Activated CD4-positive, alpha-beta T cell treated with anti-CD3 and anti-CD28 coated beads for 36 hours (primary cell): ENCODE measurements at places on chromosomes 5 and 9. TPM values are rescaled to one million over a fixed set of nuclear protein-coding genes. Genes with fewer than 3 reads are reported as not detected.

Gene MYMK
- total RNA-seq, result not detected

Gene GABRP
- total RNA-seq, result not detected

Gene HTR1A
- total RNA-seq, result not detected

Gene CBY3
- 0.71 TPM for total RNA-seq

Gene ENTREP1
- not detected for total RNA-seq

Gene TMEM203
- 25.0 TPM for total RNA-seq

Gene NKD2
- 0.86 TPM for total RNA-seq

Gene IFT74
- 11.6 TPM for total RNA-seq

- DNase-seq, result no peak
- no peak overlapping the region for H3K4me3 ChIP-seq
- no peaks in the 10 kb centered on the region for H3K4me1 ChIP-seq
- H3K36me3 ChIP-seq, result no peaks in the 10 kb centered on the region
Observed at GRCh38 chr5:162393534-162393933, 326.0 kb downstream of the GABRG2 start.

DNA sequence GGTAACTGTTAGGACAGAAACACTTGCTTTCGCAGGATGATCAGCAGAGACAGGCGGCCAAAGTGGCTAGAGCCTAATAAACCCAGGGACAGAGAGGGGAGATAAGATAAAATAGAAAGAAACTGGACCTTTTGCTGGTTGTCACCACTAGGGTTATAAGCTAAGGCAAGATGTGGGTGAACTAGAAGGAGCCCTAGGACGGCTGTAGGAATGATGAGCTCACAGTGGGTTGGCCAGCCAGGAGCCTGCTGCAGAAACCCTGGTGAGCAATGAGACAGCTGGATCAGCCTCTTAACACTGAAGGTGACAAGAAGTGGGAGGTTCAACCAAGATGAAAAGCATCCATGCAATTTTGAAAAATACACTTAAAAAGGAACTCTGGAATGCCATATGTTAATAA is 13.5 kb downstream of the CTNND2 start:
- no peak overlapping the region for H3K27ac ChIP-seq
- H3K36me3 ChIP-seq, result no peaks in the 10 kb centered on the region
- H3K27me3 ChIP-seq, result no peaks in the 10 kb centered on the region
- no peaks in the 10 kb centered on the region for H3K4me1 ChIP-seq
- DNase-seq, result no peak
- no peak overlapping the region for H3K4me3 ChIP-seq

- H3K36me3 ChIP-seq, result peaks cover 19% of the 10 kb centered on the region
- DNase-seq, result no peak
- no peak overlapping the region for H3K27ac ChIP-seq
- H3K4me3 ChIP-seq, result no peak overlapping the region
- H3K4me1 ChIP-seq, result peaks cover 16% of the 10 kb centered on the region
Observed at GRCh38 chr9:114606068-114606467, 5.0 kb upstream of the TMEM268 start.

DNA sequence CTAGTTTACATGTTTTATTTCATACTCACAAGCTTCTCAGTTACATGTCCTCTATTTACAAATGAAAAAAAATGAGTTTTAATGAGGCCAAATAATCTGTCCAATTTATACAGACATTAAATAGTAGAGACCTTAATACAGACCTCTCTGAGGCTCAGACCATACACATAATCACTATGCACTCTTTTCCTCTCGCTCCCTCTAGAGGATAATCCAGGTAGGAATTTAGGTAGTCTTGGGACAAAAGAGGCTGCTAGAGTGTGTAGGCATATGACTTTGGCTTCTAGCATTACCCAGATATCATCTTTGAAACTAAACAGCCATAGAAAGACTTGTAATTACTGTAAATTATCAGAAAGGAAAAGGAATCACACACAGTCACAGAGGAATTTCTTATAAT is 444.7 kb downstream of the HINT1 start:
- no peak overlapping the region for H3K27ac ChIP-seq
- peaks cover 3% of the 10 kb centered on the region for H3K27me3 ChIP-seq
- no peaks in the 10 kb centered on the region for H3K4me1 ChIP-seq
- H3K4me3 ChIP-seq, result no peak overlapping the region
- no peaks in the 10 kb centered on the region for H3K36me3 ChIP-seq
- DNase-seq, result no peak

- no peaks in the 10 kb centered on the region for H3K27me3 ChIP-seq
- peaks cover 2% of the 10 kb centered on the region for H3K36me3 ChIP-seq
- no peak overlapping the region for H3K4me3 ChIP-seq
- no peak overlapping the region for H3K27ac ChIP-seq
Observed at GRCh38 chr9:133599470-133600173, 9.6 kb downstream of the FAM163B start.

DNA sequence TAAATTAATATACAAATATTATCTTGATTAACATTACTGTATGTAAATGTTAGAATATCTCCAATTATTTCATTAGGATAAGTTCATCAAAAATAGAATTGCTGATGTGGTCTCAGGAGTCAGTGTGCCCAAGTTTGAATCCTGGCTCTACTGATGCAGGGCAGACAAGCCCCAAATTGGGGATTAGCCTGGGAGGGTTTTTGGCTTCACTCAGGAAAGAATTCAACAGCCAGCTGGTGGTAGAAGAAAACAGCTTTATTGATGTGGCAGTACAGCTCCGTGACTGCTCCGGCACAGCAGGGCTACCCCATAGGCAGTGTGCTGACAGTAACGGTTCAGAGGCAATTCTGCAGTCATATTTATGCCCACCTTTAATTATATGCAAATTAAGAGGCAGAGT is 32.5 kb downstream of the COL27A1 start:
- H3K27me3 ChIP-seq, result peaks cover 3% of the 10 kb centered on the region
- H3K36me3 ChIP-seq, result peaks cover 3% of the 10 kb centered on the region
- no peak overlapping the region for H3K4me3 ChIP-seq
- no peak overlapping the region for H3K27ac ChIP-seq
- no peaks in the 10 kb centered on the region for H3K4me1 ChIP-seq

DNA sequence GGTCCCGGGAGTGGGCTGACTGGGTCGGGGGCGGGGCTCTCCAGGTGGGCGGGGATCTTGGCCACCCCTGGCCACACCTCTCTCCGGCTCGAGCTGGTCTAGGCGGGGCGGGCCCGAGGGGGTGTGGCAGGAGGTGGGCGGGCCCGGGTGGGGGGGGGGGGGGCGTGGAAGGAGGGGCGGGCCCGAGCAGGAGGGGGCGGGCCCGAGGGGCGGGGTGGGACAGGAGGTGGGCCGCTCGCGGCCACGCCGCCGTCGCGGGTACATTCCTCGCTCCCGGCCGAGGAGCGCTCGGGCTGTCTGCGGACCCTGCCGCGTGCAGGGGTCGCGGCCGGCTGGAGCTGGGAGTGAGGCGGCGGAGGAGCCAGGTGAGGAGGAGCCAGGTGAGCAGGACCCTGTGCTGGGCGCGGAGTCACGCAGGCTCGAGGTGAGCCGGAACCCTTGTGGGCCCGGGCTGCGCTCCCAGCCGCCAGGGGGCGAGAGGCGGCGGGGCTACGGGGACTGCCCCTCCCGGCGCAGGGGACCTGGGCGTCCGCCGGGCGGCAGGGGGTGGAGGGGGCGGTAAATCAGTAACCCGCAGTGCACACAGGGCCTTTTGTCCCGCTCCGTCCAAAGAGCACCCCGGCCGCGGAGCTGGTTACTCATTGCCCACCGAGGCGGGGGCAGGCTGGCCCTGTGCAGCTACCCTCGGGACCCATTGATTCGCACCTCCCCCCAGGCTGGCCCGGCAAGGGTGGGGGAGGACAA is at the start of gene FGFR4:
FGFR4 (plus strand) TSS at position 262 of the 744 bp plus-strand sequence. CDS start 2,688 bp downstream, outside the sequence.
- H3K4me1 ChIP-seq, result peaks cover 2% of the 10 kb centered on the region
- DNase-seq, result peak; percentile 80

GRCh38 chr9:110188101-110188500 is 19.9 kb downstream of the C9orf152 start:
- H3K4me1 ChIP-seq, result no peaks in the 10 kb centered on the region
- H3K36me3 ChIP-seq, result no peaks in the 10 kb centered on the region
- no peak for DNase-seq
- no peak overlapping the region for H3K27ac ChIP-seq

DNA sequence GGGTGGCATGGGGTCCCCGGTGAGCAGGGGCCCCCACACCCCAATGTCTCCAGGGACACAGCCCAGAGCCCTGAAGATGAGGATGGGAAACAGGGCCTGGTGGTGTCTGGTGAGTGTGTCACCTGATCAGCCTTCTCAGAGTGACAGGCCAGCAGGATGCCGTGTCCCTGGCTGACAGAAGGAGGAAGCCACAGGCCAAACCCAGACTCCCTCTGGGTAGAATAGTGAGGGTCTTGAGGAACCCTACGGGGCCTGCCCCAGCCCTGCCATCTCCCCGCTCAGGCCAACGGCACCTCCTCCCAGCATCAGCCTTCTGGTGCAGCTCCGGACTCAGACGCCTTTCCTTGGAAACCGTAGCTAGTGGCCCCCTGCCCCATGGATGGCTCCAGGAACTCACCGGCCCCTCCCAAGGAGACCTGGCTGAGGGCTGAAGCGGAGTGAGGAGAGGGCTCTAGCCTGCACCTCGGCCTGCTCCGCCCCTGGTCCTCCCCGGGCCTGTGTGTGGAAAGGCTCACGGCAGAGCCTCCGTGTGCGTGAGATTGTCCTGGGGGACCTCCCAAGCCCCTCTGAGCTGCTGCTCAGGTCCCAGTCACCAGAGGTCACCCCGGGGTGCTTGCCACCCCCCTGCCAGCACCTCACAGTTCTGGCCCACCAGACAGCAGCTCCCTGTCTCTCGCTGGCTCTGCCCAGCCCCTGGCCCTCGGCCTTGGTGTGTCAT is 6.0 kb downstream of the RALGDS start:
- H3K4me1 ChIP-seq, result peaks cover 61% of the 10 kb centered on the region
- peaks cover 13% of the 10 kb centered on the region for H3K36me3 ChIP-seq
- peak overlapping the region; percentile 36 for H3K4me3 ChIP-seq
- DNase-seq, result no peak
